ENCODE measurements at places on chromosomes 3 and 15.

- DNase-seq = no peak
These were observed 54.1 kb downstream of the RORA start for GRCh38 chr15:61175024-61175423.

DNA sequence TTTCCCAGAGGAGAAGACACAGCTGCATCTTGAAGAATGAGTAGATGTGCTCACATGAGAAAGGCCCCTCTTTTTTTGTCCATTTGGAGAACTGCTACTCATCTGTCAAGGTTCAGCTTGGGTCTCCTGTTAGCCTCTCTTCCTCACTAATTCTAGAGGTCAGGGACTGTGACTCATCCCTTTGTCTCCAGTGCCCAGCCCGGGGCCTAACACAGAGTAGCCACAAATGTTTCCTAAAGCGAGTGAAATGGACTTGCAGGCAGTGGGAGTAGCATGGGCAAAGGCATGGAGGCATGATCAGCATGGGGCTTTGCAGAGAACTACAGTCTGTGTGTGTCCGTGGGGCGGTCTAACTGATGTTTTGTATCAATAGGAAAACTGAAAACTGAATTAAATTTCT lies 33.9 kb upstream of the MRPS22 start:
- DNase-seq = no peak

DNA sequence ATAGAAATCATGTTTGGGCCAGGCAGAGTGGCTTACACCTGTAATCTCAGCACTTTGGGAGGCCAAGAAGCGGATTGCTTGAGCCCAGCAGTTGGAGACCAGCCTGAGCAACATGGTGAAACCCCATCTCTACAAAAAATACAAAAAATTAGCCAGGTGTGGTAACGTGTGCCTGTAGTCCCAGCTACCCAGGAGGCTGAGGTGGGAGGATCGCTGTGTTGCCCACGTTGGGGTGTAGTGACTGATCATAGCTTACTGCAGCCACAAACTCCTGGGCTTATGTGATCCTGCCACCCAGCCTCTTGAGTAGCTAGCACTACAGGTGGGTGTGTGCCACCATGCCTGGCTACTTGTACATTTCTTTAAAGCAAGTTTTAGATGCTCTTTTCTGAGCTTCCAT lies 114.3 kb downstream of the WDR76 start:
- DNase-seq = no peak

GRCh38 chr3:22734207-22734606 lies 468.9 kb upstream of the UBE2E2 start:
- DNase-seq = no peak

DNA sequence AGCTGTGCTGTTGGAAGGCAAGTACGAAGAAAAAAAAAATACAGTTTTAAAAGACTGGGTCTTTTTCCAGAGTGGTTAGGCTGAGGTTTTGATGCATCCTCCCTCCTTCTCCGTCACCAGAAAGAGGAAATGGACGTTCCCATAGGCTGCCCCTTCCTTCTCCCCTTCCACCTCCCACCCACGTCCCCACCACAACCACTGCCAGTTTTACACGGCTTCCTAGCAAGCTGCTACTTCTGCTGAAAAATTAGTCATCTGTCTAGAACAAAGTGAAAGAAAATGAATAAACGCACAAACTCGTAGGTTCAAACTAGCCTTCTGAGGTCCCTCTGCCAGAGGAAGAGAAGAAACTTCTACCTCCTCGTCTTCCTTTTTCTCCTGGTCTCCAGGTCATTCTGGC lies 71.6 kb upstream of the RPL35A start:
- no peak for DNase-seq

DNA sequence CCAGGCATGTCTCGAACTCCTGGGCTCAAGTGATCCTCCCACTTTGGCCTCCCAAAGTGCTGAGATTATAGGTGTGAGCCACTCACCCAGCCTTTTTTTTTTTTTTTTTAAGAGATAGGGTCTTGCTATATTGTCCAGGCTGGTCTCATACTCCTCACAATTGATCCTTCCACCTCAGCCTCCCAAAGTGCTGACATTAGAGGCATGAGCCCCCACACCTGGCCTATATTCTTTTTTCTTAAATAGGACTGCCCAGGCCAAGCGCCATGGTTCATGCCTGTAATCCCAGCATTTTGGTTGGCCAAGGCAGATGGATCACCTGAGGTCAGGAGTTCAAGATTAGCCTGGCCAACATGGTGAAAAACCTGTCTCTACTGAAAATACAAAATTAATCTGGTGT lies 12.5 kb downstream of the NR1I2 start:
- no peak for DNase-seq

DNA sequence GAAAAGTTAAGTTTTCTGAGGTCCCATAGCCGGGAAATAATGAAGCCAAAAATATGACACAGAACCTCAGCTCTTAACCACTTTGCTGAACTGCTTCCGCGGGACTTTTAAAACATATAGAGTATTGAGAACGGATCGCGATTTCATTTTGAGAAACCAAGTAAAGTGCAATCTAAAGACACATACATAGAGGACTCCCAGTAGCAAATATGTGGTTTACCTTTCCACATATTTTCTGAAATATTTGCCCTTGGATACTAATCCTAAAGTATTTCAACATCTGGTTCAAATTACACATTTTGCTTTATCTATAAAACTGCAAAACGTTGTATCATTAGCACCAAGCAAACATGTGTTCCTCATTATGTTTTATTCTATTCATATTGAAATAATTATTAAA lies 776.5 kb downstream of the ROBO2 start:
- no peak for DNase-seq

GRCh38 chr3:67016522-67017080 lies 18.5 kb downstream of the KBTBD8 start:
- no peak for DNase-seq

DNA sequence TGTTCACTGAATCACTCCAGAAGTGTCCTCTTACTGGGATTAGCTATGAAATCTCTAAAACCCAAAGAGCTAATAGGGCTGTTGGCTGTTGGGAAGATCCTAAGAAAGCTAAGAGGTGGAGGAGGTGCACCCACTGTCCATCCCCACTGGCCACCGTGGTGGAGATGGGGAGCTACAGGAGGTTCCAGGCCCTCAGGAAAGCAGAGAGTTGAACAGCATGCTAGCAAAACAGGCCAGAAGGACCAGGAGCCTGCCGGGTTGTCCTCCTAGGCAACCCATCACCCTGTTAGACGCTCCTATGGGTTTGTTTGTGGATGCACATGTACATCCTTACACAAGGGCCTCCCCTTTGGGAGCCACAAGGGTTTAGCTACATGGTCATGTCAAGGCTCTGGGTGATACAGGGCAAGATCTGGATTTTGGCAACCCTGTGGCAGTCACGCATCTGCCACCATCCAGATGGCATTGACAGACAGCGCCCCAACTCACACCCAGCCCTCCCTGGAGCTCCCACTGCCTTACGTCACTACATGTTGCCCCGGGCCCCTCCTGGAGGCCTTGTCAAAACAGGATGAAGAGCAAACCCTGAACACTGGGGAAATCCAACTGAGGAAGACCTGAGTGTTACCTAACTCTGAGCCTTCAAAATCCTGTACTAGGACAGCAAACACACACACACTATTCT lies 208.1 kb downstream of the SLCO3A1 start:
- DNase-seq = no peak

DNA sequence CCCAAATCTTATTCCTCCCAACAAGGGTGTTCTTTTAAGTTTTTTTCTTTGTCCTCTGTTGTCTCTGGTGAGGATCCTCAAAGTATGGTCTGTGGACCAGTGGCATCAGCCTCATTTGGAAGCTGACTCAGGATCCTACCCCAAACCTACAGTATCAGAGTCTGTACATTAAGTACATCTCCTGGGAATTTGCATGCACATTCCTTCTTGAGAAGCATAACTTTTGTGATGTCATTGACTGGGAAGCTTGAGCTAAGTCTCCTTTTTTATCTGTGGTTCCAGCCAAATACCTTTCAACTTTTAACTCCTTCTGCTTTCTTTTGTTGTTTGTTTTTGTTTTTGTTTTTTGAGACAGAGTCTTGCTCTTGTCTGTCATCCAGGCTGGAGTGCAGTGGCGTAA lies 40.5 kb downstream of the ARMC8 start:
- no peak for DNase-seq

GRCh38 chr3:15861163-15861562 lies 63.4 kb upstream of the ANKRD28 start:
- no peak for DNase-seq

DNA sequence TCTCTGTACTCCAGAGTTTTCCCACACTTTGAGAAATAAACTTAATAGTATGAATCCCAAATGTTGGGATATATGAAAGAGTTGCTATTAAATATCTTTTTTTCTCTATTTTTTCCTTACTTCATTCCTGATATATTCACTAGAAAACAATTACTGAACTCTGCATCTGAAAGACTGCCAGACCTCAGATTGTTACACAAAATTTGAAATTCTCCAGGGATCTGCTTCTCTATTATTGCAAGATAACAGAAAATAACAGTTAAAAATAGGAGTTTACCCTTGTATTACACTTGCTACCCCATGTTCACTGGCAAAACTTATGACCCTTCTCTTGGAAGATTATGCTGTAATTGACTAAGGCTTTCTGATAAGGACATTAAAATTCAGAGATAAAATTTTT lies 11.7 kb upstream of the P3H2 start:
- DNase-seq = no peak

DNA sequence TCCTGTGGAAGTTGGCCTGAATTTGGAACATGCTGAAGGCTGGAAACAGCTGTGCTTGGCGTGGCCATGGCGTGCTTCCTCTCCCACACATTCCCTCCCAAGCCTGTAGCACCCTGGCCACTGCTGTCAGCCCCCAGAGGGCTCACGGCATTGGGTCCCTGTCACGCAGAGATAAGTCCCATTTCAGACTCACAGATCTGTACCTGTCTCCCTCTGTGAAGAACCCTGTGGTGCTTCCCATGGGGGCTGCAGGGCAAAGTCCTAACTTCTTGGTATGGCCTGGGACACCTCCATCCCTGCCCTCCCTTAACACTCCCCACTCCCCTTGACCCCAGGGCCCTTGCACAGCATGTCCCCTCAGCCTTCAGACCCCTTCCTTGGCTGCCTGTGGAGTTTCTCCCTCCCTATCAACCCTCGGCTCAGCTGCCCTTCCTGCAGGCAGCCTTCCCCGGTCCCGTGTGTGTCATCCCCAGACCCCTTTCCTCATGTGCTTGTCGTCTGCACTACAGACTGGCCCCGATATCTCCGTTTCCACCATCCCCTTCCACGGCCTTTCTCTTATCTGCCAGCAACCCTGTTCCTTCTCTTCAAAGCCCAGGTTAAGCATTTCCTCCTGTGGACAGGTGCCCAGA lies 28.6 kb downstream of the ABTB1 start:
- DNase-seq = no peak

- DNase-seq = no peak
These were observed 6.3 kb upstream of the GTPBP8 start for GRCh38 chr3:112984485-112984884.

DNA sequence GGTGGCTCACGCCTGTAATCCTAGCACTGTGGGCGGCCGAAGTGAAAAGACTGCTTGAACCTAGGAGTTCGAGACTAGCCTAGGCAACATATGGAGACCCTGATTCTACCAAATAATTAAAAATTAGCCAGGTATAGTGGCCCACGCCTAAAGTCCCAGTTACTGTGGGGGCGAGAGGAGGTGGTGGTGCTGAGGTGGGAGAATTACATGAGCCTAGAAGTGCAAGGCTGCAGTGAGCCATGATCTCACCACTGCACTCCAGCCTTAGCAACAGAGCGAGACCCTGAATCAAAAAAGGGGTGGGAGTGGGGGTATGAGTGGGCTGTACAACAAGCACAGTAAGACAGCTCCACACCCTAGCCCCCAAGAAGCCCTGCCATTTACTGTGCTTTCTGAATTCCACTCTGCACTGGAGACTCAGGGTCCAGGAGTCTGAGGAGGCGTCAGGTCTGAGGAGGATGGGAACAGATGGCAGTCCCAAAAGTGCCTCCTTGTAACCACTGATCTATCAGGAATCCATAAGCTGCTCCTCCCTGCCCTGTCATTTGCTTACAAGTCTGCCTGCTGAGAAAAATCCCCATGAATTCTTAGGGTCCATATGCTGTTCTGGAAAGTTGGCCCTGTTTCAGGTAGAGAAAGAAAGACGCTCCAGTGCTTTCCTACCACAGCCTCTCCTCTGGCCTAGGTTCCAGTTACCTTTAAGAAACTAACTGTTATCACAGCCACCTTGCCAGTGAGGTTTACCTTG lies 171.1 kb downstream of the MAGI1 start:
- DNase-seq = no peak

- no peak for DNase-seq
These were observed 641.1 kb upstream of the CFAP20DC start for GRCh38 chr3:59690886-59691285.

DNA sequence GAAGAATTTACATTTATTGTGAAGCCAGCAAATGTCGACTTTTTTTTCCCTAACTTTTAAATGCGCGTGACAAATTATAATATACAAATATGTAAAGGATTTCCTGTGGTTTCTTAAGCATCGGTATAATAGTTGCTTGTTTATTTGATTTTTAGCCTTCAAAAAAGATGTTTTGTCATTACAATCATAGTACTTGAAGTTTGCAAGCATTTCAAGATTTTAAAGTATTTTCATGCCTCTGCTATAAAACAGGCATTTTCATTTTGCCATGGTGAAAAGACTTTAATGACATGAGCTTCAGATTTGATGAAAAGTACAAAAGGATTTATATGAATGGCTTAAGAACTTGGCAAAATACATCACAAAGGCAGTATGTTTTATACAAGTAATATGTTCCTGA lies 9.4 kb upstream of the P2RY12 start:
- no peak for DNase-seq

GRCh38 chr15:70147178-70147760 lies 49.6 kb upstream of the TLE3 start:
- DNase-seq = no peak

DNA sequence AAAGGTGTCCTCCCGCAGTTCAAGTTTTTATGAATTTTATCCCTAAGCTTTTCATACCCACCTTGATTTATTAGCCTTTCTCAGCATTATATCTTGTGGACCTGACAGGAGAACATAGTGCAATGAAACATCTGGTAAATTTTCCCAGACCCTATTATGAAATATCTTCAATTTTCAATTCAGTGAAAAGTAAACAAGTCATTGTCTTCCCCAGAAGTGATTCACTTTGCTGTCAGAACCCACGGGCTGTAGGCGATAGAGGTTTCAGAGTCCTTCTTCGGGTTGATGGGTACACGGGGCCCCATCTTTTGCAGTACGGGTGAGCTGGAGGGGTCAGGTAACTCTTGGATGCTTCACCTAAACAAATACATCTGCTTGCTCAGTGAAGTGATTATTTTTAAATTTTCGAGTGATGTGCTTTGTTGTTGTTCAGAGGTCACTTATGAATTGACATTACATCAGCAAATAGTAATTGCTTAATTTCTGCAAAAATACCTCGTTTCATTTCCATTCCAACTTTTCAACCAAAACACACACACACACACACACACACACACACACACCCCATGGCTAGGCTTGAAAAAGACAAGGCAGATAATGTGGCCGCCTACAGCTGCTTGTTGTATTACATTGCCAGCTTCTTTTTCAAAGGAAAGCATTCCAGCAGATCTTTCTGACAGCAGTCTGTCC lies 102.9 kb downstream of the SEMA6D start:
- DNase-seq = no peak

- no peak for DNase-seq
These were observed 386.0 kb upstream of the LRRC3B start for GRCh38 chr3:26236531-26236930.

GRCh38 chr3:72482589-72483321 lies 365.5 kb downstream of the SHQ1 start:
- peak; percentile 79 for DNase-seq

- DNase-seq = no peak
These were observed 41.1 kb upstream of the SEC61A1 start for GRCh38 chr3:128011140-128011539.

GRCh38 chr3:17740721-17741141 lies 1.7 kb downstream of the TBC1D5 start:
- no peak for DNase-seq

Data from activated naive CD4-positive, alpha-beta T cell treated with anti-CD3 and anti-CD28 coated beads, Interleukin-2, amount 50 U/mL, for 16 hours (primary cell).